ENCODE measurements at places on chromosomes 11 and 22. TPM values are rescaled to one million over a fixed set of nuclear protein-coding genes. Genes with fewer than 3 reads are reported as not detected.
A peak's percentile ranks its signal among the peaks of the same experiment; 100 is the strongest.

Gene CPT1B
- total RNA-seq = 22.7 TPM

Gene ASCL2
- 0.45 TPM for total RNA-seq

GRCh38 chr11:68380786-68381622 lies 68.6 kb downstream of the LRP5 start:
- no peaks in the 10 kb centered on the region for H3K27me3 ChIP-seq
- H3K36me3 ChIP-seq = no peaks in the 10 kb centered on the region
- no peak overlapping the region for H3K4me3 ChIP-seq
- peaks cover 18% of the 10 kb centered on the region for H3K4me1 ChIP-seq
- DNase-seq = no peak
- no peak overlapping the region for H3K27ac ChIP-seq

GRCh38 chr11:109726061-109726460 lies 304.1 kb downstream of the C11orf87 start:
- no peaks in the 10 kb centered on the region for H3K36me3 ChIP-seq
- no peak overlapping the region for H3K4me3 ChIP-seq
- no peak overlapping the region for H3K27ac ChIP-seq
- no peaks in the 10 kb centered on the region for H3K27me3 ChIP-seq

GRCh38 chr11:91981995-91982394 lies 242.6 kb upstream of the FAT3 start:
- no peak overlapping the region for H3K4me3 ChIP-seq
- H3K36me3 ChIP-seq = no peaks in the 10 kb centered on the region
- DNase-seq = peak; percentile 57
- no peak overlapping the region for H3K27ac ChIP-seq

DNA sequence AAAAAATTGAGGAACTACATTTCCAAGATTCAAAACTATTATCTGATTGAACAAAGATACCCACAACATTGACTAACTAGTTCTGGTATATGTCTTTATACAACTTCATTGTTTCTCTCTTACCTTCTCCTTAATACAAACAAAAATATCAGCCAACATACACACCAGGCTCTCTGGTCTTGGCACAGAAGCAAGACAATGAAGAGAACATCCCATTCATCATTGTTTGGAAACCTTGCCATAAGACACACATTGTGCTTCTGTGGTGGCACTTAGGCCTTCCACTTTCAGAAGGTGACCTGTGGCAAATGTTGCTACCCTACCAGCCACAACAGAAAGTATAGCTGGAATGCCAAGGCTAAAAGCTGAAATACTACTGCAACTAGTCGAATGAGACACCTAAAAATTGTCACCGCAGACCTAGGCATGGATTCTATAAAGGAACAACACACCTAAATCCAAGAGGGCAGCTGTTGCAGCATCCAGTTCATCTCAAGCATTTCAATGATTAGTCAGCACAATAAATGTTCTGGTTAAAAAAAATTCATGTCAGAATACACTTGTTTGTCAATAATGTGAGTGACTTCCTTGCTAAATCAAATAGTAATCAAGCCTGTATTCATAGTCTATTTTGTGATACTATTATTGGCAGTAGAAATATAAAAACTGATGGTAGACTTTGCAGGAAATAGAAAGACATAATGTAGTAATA lies 26.3 kb downstream of the MAP6 start:
- H3K36me3 ChIP-seq = no peaks in the 10 kb centered on the region
- peaks cover 10% of the 10 kb centered on the region for H3K4me1 ChIP-seq
- H3K27me3 ChIP-seq = no peaks in the 10 kb centered on the region
- no peak for DNase-seq

GRCh38 chr22:19038728-19039447 lies 83.3 kb downstream of the DGCR2 start:
- no peaks in the 10 kb centered on the region for H3K27me3 ChIP-seq
- H3K36me3 ChIP-seq = peaks cover 61% of the 10 kb centered on the region
- DNase-seq = no peak
- H3K4me3 ChIP-seq = no peak overlapping the region
- H3K4me1 ChIP-seq = no peaks in the 10 kb centered on the region

DNA sequence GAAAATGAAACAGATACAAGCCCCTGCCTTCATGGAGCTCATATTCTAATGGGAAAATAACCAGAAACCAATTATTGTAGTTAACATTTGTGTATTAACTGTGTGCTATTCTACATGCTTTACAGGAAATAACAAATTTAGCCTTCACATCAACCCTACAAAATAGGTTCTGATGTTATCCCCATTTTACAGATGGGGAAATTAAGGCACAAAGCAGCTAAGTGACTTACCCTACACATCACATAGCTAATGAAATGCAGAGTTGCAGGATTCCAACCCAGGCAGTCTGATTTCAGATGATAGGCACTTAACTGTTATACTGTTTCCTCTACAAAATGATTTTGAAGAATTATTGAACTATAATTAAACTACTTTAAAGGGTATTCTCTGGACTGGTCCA lies 43.7 kb downstream of the KMT5B start:
- no peak overlapping the region for H3K27ac ChIP-seq
- peaks cover 87% of the 10 kb centered on the region for H3K36me3 ChIP-seq
- no peak for DNase-seq
- no peak overlapping the region for H3K4me3 ChIP-seq

DNA sequence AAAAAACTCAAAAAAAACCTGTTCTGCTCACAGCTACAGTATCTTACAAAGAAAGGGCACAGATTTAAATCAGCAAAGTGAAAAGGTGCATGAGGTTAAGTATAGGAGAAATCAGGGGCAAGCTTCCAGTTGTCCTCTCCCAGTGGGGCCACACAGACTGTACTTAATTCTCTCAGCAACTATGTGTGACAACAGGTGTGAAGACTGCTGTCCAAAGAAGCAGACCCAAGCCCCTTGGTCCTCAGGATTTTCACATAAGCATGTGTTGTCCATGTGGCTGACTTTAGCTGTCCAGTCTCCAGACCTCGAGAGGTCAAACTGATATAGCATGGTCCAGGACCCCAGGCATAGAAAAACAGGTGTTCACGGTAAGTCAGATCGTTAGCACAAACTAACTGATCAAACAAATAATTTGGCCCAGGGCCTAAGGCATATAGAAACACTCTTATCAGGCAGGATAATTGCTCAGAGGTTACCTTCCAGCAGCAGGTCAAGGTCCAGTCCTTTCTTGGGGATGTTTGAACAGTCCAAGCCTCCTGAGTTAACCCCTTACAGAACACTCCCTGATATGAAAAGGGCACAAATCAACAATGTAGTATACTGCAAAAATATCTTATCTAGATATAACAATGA lies 21.1 kb upstream of the CSTF3 start:
- no peak for DNase-seq
- no peak overlapping the region for H3K27ac ChIP-seq
- no peak overlapping the region for H3K4me3 ChIP-seq
- H3K27me3 ChIP-seq = no peaks in the 10 kb centered on the region
- H3K36me3 ChIP-seq = no peaks in the 10 kb centered on the region

GRCh38 chr11:111765984-111766833 lies at the start of gene PPP2R1B:
TSS of gene PPP2R1B (minus strand) at chr11:111766389. CDS start at chr11:111766361, 28 bp downstream.
- H3K27ac ChIP-seq = peak within 1 kb of the TSS; percentile 93
- no peaks in the 10 kb centered on the region for H3K36me3 ChIP-seq
- no peaks in the 10 kb centered on the region for H3K4me1 ChIP-seq
- DNase-seq = peak; percentile 78
- H3K27me3 ChIP-seq = no peaks in the 10 kb centered on the region
- H3K4me3 ChIP-seq = peak within 1 kb of the TSS; percentile 94

DNA sequence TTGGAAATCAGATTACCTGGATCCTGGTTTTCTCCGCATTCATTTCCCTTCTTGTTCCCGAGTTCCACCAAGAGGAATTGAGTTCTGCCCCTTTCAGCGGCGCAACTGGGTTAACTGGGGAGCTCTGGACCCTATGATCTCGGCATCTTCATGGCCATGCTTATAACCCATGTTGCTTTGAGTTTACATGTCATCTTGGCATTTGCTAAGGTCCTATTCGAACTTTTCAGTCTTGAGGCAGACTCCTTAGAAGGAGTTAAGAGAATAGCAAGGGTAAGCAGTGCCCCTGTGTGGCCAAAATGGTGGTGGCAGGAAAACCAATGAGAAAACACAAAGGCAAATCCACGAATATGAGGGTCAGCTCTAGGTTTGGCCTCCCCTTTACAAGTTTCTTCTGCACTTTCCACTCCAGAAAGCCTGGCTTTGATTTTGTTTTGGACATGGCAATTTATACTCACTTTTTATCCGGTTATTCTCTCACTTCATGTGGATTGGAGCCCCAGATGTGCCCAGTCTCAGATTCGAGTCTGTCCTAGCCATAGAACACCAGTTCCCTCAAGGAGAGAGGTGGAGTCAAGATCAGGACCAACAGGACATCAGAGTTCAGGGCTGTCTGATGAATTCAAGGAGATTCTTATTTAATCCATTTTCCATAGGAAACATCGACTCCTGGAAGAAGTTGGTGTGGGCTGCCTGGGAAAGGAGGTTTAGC lies 55.3 kb upstream of the FBXO3 start:
- peak; percentile 85 for DNase-seq
- no peak overlapping the region for H3K27ac ChIP-seq
- H3K36me3 ChIP-seq = no peaks in the 10 kb centered on the region
- peaks cover 7% of the 10 kb centered on the region for H3K4me1 ChIP-seq

DNA sequence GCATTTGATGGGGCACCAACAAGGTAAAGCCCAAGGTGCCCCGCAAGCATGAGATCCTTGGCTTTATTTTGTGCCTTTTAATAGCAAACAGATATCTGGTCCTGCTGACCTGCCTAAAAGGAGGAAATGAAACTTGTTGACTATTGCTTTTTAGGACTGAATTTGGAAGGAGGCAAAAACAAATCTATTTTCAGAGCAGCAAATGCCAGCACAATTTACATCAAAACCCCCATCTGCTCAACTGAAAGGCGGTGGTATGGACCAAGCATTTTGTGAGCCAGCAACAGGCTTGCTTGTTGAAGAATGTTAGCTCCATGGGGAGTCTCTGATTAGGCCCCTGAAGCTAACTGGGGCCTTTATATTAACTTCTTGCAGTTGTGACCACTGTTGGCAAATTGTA lies 192.6 kb upstream of the E2F8 start:
- DNase-seq = no peak
- no peaks in the 10 kb centered on the region for H3K4me1 ChIP-seq
- H3K27ac ChIP-seq = no peak overlapping the region
- no peaks in the 10 kb centered on the region for H3K36me3 ChIP-seq
- peaks cover 4% of the 10 kb centered on the region for H3K27me3 ChIP-seq

DNA sequence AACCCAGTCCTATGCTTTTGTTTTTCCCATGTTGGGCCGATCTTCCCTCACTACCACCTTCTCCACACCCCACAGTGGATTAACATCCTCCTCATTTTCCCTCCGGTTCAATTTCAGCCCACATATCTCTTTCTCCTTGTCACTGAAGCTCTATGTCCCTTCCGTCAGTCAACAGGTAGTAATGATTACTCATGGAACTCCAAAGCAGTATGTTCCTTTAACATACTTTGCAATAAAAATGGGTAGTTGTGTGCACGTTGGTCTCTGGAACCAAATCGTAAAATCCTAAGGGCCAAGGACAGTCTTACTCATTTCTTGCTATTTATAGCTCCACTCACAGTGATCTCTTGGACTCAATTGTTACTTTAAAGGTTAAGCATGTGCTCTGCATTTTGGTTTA lies 20.2 kb downstream of the AMOTL1 start:
- DNase-seq = no peak
- H3K4me1 ChIP-seq = no peaks in the 10 kb centered on the region
- H3K27ac ChIP-seq = no peak overlapping the region
- no peak overlapping the region for H3K4me3 ChIP-seq

DNA sequence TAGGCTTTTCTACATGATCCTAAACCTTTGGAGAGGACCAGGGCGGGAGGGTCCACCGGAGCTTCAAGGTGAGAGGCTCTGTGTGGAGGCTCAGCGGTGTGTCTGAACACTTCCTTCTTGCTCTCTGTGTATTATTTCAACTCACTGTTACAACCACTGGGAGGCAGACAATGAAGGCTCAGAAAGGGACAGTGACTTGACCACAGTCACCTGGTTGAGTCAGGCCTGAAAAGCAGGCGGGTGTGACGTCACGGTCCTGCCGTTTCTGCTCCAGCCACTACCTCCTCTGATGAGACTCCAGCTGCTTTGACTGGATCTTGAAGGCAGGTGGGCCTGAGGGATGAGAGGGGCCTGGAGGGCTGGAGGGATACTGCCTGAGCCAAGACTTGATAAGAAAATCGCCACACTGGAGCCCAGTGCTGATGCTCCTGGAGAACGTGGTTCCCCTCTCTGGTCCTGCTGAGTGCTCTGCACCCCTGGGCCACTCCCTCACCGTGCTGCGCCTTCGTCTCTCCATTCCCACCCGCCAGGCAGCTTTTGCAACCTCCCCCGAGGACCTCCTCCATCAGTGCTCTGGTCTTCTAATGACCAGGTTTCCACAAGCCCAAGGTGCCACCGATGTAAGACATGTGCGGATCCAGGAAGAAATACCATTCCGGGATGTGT lies 27.9 kb downstream of the KCNC1 start:
- H3K4me3 ChIP-seq = no peak overlapping the region
- no peak for DNase-seq
- no peaks in the 10 kb centered on the region for H3K36me3 ChIP-seq
- H3K4me1 ChIP-seq = no peaks in the 10 kb centered on the region
- no peaks in the 10 kb centered on the region for H3K27me3 ChIP-seq

GRCh38 chr22:38479096-38479837 lies 11.4 kb downstream of the KDELR3 start:
- DNase-seq = no peak
- no peaks in the 10 kb centered on the region for H3K4me1 ChIP-seq
- no peak overlapping the region for H3K27ac ChIP-seq
- H3K36me3 ChIP-seq = no peaks in the 10 kb centered on the region

DNA sequence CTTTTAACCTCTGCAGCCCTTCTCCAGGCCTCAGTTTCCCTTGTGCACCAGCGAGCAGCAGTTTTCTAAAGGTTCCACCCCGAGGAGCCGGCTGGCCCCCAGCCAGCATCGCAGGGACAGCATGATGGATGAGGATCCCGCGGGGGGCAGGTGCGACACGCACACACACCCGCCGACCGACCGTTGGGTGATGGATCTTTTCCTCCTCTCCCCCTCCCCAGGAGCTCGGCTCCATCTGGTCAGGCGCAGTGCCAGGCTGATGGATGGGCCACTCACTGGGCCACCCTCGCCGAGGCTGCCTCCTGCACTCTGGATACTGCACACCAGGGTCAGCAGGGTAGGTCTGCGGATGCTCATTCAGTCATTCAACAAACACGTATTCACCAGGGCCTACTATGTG lies 12.8 kb upstream of the CABP7 start:
- H3K27ac ChIP-seq = no peak overlapping the region
- H3K4me3 ChIP-seq = no peak overlapping the region
- H3K36me3 ChIP-seq = no peaks in the 10 kb centered on the region
- H3K4me1 ChIP-seq = peaks cover 9% of the 10 kb centered on the region

- no peak for DNase-seq
- no peak overlapping the region for H3K4me3 ChIP-seq
- peaks cover 13% of the 10 kb centered on the region for H3K4me1 ChIP-seq
- no peaks in the 10 kb centered on the region for H3K36me3 ChIP-seq
- no peaks in the 10 kb centered on the region for H3K27me3 ChIP-seq
- H3K27ac ChIP-seq = no peak overlapping the region
Observed at GRCh38 chr11:7983832-7984590, 3.1 kb upstream of the EIF3F start.
